ENCODE measurements at places on chromosomes 2 and 18.

GRCh38 chr2:119377294-119377992, 10.7 kb downstream of the DBI start:
- no peak for DNase-seq

DNA sequence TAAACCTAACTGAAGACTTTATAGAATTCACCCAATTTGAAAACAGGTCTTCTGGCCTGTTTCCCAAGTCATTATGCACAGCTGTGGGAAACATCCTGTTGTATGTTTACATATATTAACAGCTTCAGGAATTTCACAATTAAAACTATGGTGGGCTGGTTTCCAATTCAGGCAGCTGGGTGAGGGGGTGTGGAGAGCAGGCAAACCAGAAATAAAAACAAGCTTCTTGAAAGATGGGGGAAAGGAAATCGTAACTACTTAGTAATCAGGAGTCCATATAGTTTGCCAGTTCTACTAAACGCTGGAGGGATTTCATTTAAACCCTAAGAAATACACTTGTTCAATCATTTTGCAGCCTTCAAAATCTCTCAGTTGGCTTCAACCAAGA, 22.8 kb downstream of the ATP8B1 start:
- DNase-seq, result no peak

DNA sequence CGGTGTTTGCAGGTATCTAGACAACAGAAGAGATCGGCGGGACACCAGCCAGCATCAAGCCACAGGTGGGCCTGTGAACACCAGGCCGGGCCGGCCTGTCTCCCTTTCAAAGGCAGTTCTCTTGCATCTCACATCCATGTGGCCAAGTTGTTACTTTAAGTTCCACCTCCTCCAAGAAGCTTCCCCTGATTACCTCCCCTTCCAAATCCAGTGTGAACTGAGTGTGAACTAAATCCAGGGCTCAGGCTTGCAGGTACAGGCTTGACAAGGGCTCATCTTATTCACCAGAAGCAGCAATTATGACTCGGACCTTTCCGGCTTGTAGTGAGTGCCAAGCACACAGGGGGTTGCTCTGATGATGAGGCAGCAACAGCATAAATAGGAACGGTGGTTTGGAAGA, 3.9 kb downstream of the CRACDL start:
- no peak for DNase-seq

- peak; percentile 2 for DNase-seq
Observed at GRCh38 chr2:208983486-208983885, 440.4 kb upstream of the MAP2 start.

Measured in NCI-H226 (cell line).